ENCODE measurements at places on chromosomes 6 and 20.

DNA sequence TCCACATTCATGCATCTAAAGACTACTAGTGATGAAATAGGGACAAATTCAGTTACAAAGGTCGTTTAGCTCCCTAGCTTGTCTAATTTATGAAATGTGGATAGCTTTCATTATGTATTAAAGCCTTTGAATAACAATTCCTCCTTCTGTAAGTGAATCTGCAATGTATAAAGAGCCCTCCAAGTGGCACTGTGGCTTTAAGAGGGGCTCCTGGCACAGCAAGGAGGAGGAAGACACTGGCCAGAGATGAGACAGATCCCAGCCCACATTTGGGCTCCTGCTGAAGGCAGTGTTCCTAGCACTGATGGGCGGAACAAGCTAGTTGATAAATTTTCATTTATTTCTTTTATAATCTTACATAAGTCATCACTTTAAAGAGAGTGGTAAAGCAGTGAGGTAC lies 17.6 kb upstream of the FUCA2 start:
- no peak for DNase-seq

- no peak for DNase-seq
Observed at GRCh38 chr6:117264369-117264691, 1.0 kb upstream of the VGLL2 start.

DNA sequence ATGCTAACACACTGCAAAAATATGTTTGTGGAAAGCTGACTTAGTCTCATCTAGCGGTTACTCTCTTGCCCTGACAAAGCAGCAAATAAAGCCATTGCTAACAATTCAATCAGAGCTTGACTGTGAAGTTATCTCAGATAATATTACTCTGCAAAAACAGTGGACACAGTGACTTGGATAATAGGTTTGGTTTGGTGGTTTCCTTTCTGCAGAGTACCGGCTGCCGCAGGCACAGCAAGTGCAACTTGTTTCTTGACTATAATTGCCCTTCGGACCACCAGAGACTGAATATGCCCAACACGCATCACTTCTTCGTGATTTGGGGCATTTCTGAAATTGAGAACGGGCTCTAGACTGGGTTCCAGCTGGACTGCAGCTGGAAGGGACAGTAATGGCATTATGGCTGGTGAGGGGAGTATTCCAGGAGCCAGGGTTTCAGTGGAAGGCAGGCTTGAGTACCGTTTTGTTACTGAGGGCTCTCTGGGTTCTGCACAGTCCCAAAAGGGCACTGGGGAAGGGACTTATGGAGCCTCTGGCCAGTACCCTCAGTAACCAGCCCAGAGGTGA lies 40.0 kb downstream of the DSTN start:
- no peak for DNase-seq

DNA sequence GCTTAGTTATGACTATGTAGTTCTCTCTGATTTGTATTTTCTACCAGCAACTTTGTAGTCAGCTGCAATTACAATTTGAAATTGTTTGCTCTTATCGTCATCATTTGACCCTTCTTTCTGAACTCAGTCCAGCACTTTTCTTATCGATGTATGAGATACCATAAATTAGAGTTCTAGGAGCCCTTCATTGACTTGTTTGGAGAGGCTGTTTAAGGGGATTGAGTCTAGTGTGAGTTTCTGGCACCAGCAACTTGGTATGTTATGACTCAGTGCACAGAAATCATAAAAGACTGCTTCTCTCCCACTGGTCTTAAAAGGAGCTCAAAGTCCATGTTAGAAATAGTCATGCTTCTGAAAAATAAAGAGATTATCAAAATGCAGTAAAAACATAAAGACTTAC lies 190.3 kb downstream of the TENT5A start:
- DNase-seq = no peak

DNA sequence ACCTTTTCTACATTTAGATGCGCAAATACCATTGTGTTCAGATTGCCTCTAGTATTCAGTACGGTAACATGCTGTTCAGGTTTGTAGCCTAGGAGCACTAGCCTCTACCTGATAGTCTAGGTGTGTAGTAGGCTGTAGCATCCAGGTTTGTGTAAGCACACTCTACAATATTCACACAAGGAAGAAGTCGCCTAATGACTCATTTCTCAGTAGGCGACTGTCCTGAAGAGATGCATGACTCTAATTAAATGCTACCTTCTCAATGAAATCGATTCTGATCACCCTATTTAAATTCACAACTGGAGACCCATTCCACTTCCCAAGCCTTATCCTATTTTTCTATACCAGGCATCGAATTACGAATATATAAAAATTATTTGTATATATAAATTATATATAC lies 1.3 kb downstream of the MCUR1 start:
- DNase-seq = no peak

- DNase-seq = peak; percentile 48
Observed at GRCh38 chr6:128519931-128520435, 416 bp downstream of the PTPRK start.

GRCh38 chr6:146419576-146419975 lies 124.1 kb upstream of the RAB32 start:
- DNase-seq = no peak

DNA sequence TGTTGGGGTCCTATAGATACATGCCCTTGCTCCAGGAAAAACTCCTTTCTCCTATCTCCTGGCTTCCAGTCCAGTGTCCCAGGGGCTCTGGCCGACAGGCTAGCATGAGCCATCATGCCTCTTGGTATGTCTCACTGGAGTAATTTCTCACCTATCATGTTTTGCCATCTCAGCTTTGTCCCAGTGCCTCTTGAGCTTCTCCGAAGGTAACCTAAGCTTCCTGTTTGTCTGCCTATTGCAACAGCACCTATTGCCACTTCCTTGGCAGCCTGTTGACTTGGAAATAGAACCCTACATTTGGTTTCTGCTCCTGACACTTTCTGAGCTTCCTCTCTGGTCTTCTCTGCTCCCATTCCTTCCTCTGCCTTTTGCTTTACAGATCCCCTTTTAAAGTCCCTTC lies 197.7 kb downstream of the KCNQ5 start:
- DNase-seq = peak; percentile 89

- peak; percentile 90 for DNase-seq
Observed at GRCh38 chr6:109382576-109383437, 540 bp upstream of the CD164 start.

GRCh38 chr20:56893226-56893917 lies 264.3 kb downstream of the TFAP2C start:
- DNase-seq = no peak

DNA sequence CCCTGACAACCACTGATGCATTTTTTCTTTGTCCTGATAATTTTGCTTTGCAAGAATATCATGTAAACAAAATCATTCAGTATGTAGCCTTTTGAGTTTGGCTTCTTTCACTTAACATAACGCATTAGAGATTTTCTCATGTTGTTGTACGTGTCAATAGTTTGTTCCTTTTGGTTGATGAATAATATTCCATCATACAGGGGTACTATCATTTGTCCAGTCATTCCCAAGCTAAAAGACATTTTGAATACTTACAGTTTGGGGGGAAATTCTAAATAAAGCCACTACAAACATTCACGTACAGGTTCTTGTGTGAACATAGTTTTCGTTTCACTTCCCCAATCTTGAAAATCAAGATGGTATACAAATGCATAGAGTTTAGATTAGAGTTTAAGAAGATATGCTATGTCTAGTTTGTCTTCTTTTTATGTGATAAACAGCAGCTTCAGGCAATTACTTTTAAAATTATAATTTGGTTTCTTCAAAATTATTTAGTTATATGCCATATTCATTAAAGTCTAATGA lies 5.2 kb downstream of the HAO1 start:
- no peak for DNase-seq

DNA sequence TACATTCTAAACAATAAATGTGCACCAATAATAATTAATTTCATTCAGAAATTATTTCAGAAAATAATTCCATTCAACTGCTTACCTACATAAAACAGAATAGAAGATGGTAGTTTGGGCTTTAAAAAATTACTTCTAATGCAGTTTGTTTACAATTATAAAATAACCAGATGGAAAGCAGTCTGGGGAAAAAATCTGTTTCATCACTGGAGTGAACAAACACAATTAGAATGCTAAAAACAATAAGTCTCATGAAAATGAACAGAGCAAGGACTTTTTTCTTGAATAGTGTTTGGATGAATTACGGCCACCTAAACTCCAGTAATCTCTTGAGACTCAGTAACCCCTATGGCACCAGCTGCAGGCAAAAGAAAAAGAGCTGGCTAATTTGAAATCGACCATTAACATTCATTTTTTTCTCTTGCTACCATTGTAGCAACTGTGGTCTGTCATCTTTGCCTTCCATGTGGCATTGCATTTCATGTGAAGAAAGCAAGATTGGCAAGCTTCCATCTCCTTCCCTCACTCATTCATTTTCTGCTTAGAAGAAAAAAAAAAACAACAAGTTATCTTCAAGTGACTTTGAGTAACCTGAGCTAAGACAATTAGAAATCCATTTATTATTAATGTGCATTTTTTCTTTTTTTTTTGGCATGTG lies 88.4 kb upstream of the CEP85L start:
- DNase-seq = no peak

DNA sequence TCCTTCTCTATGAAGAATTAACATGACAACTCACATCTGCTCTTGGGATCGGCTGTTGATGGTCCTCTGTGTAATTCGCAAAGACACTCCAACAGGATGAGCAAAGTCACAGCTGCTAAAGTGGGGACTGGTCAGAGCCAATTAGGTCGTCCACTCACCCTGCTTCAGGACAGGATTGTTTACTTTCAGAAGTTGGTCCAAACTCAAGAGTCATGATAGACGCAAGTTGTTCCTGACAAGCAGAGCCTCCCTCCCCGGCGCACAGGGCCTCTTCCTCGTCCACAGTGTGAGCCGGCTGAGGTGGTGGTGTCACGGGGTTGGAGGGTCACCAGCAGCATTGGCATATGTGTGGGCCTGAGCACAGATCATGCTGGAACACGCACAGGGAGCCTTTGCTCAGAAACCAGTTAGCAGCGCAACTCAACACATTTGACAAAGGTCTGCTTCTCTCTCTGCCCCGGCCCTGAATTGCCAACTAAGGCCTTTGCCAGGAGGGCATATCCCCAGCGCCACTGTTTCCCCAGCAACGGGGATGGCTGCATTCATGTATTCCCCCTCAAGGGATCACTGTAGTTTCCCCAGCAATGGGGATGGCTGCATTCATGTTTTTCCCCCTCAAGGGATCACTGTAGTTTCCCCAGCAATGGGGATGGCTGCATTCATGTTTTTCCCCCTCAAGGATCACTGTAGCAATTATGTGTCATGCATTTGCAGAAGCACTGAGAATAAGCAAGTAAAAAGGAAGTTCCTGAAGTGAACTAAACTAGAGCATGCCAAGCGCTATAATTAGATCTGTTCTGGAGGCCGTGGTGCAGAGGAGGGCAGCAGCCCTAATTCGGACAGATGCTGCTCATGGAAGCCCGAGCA lies 111.7 kb downstream of the THBS2 start:
- peak; percentile 61 for DNase-seq

GRCh38 chr20:4559906-4560305 lies 161.8 kb upstream of the PRND start:
- DNase-seq = no peak

GRCh38 chr6:792662-793061 lies 99.7 kb upstream of the EXOC2 start:
- no peak for DNase-seq

GRCh38 chr6:25176466-25176865 lies 102.7 kb upstream of the CARMIL1 start:
- no peak for DNase-seq

Data from gastrocnemius medialis (tissue), 4 donors.